ENCODE measurements at places on chromosomes 16 and 17.

- peak; percentile 91 for DNase-seq
Observed at GRCh38 chr17:75853433-75853832, 1.7 kb downstream of the WBP2 start.

GRCh38 chr17:21134559-21134958 lies 7.8 kb downstream of the DHRS7B start:
- DNase-seq, result no peak

DNA sequence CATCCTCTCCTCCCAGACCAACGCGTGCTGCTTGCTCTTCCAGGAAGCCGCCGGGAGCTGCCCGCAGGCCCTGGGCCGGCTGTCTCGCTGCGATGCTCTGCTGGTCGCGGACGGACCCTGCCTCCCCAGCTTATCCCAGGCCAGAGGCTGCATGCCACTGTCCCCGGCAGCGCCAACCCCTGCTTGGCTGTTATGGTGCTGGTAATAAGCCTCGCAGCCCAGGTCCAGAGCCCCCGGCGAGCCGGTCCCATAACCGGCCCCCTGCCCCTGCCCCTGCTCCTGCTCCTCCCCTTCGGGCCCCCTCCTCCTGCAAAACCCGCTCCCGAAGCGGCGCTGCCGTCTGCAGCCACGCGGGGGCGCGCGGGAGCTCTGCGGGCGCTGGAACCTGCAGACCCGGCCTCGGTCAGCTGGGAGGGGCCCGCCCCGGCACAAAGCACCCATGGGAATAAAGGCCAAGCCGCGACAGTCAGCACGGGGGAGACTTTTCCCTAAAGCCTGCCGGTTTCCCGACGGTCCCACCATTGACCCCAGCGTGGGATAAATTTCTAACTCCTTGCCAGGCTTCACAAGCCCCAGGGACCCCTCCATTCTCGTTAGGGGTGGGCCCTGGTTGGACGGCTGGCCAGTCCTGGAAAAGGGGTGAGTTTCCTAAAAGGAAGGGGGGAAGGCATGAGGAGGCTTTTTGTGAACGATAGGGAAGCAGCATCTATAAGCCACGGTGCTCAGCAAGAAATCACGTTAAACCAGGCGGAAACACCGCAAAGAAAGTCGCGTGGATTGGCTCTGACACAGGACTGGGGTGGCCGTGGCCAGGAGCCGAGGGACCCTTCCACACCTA lies 11.2 kb downstream of the ENPP7 start:
- peak; percentile 46 for DNase-seq

DNA sequence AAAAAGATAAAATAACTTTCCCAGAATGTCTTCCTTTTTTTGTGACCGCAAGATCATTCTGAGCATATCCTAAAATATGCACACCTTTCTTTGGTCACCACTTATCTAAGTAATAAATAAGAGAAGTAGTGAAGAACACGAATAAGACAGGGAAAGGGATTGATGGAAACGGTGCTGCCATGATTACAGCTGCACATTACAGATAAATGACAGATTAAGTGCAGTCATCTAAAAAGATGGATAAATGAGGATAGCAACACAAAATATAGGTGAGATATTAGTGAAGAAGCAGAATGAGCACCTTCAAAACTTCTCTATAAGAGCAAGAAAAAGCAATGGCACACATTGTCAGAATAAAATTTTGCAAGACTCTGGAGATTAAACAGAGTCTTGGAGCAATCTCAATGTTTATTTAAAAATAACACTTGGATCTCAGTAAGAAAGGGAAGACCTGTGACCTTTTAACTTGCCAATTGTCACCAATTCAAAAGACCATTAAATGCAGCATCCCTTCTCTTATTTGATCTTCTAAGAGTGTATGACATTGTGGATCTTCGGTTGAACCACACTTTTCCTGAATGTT lies 567.1 kb downstream of the KCNJ2 start:
- no peak for DNase-seq

- DNase-seq, result no peak
Observed at GRCh38 chr17:40447806-40448205, 4.6 kb downstream of the IGFBP4 start.

DNA sequence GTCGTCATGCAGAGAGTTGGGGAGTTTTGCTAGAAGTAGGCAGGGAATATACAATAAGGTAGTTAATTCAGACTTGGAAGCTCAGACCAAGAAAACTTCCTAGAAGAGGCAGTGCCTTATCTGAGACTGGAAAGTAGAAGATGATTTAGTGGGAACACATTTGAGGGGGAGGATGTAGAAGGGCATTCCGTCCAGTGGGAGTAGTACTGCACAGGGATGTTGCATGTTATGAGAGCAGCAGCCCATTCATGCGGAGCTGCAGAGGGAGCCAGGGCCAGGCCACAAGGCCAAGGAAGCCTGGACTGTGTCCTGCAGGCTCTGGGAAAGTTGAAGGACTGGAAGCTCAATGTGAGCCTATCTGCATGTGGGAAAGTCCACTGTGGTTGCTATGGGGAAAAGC lies 344.5 kb upstream of the EEF2KMT start:
- no peak for DNase-seq

GRCh38 chr17:36470499-36470898 lies 16.0 kb upstream of the ZNHIT3 start:
- DNase-seq, result no peak

- DNase-seq, result no peak
Observed at GRCh38 chr17:14372905-14373613, 72.2 kb downstream of the HS3ST3B1 start.

- no peak for DNase-seq
Observed at GRCh38 chr16:2523801-2524231, 3.6 kb downstream of the AMDHD2 start.

DNA sequence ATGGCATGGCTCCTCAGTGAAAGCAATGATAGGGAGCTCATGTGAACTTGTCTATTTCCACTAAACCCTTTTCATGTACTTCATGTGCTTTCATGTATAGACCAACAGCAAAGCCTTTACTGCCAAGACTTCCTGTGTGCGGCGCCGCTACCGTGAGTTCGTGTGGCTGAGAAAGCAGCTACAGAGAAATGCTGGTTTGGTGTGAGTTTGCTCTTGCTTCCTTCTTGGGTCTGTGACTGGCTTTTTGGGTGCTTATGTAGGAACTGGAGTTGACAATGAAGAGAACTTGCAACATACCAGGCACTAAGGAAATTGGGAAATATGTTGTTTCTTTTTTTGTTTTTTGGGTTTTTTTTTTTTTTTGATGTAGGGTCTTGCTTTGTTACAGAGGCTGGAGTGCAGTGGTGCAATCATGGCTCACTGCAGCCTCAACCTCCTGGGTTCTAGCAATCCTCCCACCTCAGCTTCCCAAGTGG lies 5.7 kb downstream of the SNX11 start:
- DNase-seq, result no peak

GRCh38 chr16:9950658-9951057 lies 231.6 kb downstream of the GRIN2A start:
- no peak for DNase-seq

- DNase-seq, result no peak
Observed at GRCh38 chr17:66733759-66734158, 101.2 kb upstream of the CACNG5 start.

GRCh38 chr17:75898791-75899190 lies 2.0 kb upstream of the TRIM65 start:
- DNase-seq, result no peak

GRCh38 chr17:17641621-17642409 lies 39.4 kb upstream of the RAI1 start:
- peak; percentile 77 for DNase-seq

DNA sequence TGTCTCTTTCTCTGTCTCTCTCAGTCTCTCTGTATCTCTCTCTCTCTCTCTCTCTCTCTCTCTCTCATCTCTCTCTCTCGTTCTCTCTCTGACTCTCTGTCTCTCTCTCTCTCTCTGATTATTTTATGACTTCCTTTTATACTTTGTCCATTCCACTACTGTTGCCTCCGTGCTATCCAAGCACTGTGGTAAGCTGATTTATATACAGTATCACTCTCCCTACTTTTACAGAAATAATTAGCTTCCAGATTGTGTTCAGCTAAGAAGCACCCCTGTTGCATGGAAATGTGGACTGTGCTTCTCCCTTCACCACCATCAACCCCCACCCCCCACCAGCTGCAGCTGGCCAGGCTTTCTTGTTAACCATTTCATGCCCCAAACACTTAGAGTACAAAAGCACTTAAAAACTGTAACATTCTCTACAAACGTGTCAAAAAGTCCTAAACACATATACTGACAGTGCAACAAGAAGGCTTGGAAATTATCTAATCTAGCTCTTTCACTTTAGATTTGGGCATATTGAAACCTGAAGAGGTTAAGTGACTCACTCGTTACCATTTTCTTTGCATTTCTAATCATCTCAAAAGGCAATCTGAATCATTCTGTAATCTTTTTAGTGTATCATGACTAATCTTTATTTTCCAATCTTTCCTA lies 11.6 kb upstream of the TMEM100 start:
- DNase-seq, result no peak

GRCh38 chr16:67613808-67614207 lies 31.1 kb upstream of the CARMIL2 start:
- no peak for DNase-seq

DNA sequence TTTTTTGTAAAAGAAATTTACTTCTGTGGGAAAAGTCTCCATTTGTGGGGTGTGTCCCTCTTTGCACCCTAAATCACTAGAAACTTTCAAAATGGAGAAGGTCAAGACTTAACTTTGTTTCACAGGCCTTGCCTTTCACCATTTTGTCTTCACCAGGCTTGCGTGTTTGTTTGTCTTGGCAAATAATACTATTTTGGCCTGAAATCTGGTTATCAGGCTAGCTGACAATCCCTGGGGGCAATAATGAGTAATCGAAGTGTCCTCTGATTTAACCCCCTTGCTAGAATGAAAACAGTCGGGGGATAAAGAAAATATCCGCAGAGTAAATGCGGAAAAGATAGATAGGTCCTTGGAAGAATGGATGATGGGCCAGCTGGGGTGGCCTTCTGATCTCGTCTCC lies 34.5 kb downstream of the SLC39A11 start:
- no peak for DNase-seq

- no peak for DNase-seq
Observed at GRCh38 chr17:43468691-43469139, 15.1 kb upstream of the DHX8 start.

- DNase-seq, result no peak
Observed at GRCh38 chr16:8916541-8917225, 34.5 kb downstream of the LITAFD start.

DNA sequence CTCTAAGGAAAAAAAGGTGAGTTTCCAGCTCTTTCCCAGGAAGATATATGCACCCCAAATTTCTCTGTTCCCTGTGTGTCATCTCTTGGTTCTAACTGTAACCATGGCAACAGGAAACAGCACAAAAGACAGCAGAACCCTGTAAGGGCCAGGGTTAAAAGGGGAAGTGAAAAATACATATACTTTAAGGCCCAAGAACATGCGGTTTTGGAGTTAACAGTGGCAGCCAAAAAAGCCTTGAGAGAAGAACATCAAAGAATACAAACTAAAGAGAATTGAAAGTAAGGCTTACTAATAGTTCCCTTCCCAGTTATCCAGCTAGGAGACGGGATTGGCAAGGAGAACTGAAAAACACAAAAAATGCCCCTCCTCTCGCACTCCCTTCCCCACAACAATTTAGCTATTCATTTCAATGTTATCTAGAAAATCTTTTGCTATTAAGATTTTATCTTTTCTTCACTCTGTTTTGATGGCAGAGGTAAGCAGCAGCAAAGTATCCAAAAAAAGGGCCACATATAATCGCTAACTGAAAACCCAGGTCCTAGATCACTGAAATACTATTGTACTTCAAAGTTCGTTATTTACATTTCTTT lies 1.5 kb downstream of the SPOP start:
- DNase-seq, result peak; percentile 41

GRCh38 chr17:53792451-53792850 lies 30.3 kb upstream of the KIF2B start:
- no peak for DNase-seq

DNA sequence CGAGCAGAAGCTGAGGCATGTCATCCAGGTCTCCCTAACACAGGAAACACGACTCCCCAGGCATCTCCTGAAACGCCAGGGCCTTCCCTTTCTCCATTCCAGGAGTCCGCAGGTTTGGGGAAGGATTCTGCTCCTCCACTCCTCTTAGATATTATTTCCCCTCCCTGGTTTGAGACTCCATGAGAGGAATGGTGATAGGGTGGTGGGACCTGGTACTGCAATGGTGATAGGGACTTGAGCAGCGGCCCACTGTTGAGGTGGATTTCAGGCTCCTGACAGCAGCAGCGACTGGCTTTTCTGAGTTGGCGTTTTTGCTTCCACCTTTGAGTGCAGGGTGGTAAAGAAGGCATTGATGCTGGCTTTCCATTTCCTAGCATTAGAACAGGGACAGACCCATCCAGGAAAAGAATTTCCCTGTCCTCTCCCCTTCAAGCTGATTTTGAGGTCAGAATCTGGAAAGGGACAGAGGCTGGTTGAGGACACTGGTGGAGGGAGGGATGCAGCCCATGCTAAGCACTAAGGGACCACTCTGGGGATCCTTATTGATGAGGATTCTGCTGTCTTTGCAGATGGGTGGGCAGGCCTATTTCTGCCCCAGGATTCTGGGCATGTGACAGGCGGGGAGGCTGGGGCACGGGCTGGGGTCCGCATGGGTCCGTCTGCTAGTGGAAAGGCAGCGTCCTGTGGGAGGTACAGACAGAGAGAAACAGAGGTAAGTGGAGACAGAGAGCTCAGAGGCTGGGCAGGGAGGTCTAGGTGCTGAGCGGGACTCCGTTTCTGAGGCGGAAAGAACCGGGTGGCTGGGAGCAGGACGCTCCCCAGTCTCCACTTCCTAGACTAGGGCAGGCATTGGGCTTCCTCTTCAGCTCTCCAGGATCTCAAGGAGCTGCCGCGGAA lies 1.3 kb upstream of the TBX4 start:
- no peak for DNase-seq

GRCh38 chr17:73175962-73176565 lies 11.3 kb downstream of the SSTR2 start:
- no peak for DNase-seq

- DNase-seq, result no peak
Observed at GRCh38 chr16:11067697-11068141, 123.4 kb downstream of the CLEC16A start.

DNA sequence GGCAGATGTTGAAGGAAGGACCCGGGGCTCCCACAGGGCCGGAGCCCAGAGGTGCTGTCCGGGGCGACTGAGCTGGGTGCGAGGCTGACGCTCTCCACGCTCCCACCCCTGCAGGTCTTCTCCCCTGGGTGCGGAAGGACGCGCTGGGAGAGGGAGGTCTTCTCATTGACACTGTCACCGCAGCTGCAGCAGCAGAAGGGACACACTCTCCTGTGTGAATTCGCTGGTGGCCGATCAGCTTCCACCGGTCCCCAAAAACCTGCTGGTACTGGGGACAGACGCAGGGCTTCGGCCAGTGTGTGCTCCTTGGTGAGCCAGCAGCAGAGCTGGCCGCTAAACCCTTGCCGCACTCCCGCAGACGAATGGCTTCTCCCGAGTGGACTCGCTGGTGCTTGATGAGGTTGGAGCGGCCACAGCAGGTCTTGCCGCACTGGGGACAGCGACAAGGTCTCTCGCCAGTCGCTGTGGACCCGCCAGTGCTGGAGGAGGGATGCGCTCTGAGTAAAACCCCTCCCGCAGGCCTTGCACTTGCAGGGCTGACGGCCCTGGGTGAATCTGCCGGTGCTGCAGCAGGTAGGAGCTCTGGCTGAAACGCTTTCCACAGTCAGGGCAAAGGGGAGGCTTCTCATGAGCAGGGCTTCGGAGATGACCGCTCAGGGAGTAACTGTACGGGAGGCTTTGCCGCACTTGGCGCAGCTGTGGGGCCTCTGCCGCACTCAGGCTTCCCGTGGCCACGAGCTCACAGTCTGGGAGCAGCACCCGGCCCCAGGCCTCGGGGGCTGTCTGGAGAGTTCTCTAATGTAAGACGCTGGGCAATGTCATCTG lies 6.2 kb downstream of the ZNF843 start:
- no peak for DNase-seq

- DNase-seq, result no peak
Observed at GRCh38 chr16:83973581-83974385, 5.7 kb downstream of the NECAB2 start.
